ENCODE measurements at places on chromosomes 11 and 22. TPM values are rescaled to one million over a fixed set of nuclear protein-coding genes. Genes with fewer than 3 reads are reported as not detected.

The XKR3 gene
- polyA plus RNA-seq: not detected

The OR5AR1 gene
- polyA plus RNA-seq: not detected

The POU2AF2 gene
- not detected for polyA plus RNA-seq

The APOBEC3A gene
- not detected for polyA plus RNA-seq

The CPT1A gene
- polyA plus RNA-seq: 22.8 TPM

The FAM111A gene
- 2.9 TPM for polyA plus RNA-seq

The SYT7 gene
- polyA plus RNA-seq: 19.4 TPM

The LRRC32 gene
- polyA plus RNA-seq: 215 TPM

The ANO3 gene
- polyA plus RNA-seq: 0.07 TPM

The OR8D1 gene
- not detected for polyA plus RNA-seq

The E2F8 gene
- polyA plus RNA-seq: 0.73 TPM

The HTR3B gene
- polyA plus RNA-seq: not detected

The OR5B2 gene
- polyA plus RNA-seq: not detected

The MMP27 gene
- not detected for polyA plus RNA-seq

The NAALADL1 gene
- 8.1 TPM for polyA plus RNA-seq

DNA sequence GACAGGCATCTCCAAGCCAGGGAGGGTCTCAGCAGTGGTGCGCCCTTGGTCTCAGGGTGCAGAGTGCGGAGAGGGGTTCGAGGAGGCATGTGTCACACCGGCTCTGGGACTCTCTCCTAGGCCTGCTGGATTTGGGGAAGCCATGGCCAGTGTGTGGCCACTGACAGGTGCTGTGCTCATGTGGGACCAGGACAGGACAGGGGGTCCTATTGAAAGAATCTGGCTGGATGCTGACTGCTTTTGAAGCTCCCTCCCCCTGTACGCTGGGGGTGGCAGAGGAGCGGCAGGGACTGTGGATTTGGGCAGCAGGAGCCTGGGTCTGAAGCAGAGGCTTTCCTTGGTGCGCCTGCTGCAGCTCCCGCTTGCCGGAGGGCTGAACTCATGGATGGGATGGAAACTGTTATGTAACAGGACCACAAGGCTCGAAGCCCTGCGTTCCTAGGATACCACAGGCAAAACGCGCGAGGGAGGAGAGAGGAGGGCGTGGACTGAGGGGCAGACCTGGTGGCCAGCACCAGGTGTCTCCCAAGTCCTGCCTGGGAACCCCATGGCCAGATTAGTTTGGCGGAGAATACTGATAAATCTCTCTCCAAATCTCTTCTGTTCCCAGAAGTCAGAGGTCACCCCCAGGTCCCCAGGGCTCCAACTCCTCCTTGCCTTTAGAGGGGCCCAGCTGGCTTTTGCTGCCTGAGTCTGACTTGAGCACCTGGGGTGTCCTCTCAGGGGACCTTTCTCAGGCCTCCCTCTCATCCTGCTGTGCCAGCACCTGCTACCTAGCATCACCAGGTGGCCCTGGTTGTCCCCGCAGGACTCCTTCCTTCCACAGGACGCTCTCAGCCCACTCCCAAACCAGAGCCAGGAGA is 13.8 kb upstream of the TEF start:
- no peak for DNase-seq

GRCh38 chr22:41822317-41823057 is 10.4 kb upstream of the SREBF2 start:
- DNase-seq: no peak

GRCh38 chr22:43365715-43366440 is 22.7 kb upstream of the SCUBE1 start:
- DNase-seq: no peak

GRCh38 chr11:128882451-128882850 is 8.7 kb upstream of the KCNJ5 start:
- no peak for DNase-seq

DNA sequence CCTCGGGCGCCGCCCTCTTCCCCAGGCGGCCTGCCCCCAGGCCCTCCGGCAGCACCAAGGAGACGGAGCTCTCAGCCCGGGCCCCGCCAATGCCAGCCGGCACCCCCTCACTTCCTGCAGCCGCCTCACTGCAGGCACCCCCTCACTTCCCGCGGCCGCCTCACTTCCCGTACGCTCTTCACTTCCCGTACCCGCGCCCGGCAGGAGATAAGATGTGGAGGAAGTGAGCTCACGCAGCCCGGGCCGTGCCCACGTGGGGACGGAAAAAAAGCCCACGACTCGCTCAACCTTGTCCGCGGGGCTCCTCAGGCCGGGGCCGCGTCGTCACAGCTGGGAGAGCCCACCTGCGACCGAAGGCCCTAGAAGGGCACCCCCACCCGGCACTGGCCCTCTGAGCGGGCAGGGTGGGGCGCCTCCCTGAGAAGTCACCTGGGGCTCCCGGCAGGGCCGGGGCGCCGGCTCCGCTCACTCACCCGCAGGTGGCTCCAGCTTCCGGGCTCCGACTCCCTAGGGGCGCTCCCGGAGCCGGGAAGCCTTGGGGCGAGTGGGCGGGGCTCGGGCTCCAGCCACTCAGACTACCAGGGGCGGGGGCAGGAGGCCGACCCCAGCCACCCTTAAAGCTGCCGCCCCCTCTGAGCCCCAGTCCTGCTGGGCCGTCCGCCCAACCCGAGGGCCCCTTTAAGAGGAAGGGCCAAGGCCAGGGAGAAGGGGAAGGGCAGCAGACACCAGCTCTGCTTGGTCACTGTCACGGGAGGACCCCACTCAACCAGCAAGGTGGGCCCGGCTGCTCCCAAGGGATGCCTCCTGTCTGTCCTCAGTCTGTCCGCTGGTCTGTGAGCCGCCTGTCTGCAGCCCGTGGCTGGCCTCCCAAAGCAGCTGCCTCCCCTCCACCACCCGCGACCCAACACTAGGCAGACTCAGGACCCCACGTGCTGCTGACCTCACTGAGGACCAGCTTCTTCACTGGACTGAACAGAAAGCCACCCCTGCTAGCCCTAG is 31.4 kb downstream of the PISD start:
- peak; percentile 83 for DNase-seq

DNA sequence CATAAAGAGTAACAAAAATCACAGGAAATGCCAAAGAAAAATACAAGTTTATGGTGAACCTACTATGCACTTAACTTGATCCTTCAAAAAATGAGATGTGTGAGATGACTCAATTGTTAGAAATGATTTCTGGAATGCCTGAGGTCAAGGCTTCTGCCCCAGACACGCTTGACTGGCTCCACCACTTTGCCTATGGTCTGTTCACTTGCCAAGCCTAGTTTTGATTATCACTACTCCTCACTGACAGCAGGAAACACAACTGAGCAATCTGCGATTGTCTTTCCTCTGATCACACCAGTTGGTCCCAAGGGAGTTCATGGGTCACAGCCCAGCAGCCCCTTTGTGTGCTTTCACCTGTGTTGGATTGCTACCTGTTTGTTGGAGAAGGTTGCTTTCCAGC is 20.6 kb upstream of the PRDM10 start:
- no peak for DNase-seq

DNA sequence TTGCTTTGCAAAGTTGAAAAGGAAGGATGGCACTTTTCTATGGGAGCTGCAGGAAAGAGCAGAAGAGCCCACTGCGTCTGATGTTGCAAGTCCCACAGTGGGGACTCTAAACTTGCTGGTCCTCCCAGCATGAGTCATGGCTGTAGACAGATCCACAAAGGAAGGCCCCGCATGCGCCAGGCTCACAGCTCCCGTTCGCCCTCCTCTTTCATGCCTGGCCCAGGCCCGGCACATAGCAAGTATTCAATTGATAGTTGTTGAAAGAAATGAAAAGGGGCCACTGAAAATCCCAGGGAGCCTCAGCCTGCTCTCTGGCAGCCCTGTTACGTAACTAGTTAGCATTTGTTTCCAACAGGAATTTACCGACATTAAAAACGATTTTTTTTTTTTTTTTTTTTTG is 18.9 kb downstream of the AP1B1 start:
- peak; percentile 60 for DNase-seq

DNA sequence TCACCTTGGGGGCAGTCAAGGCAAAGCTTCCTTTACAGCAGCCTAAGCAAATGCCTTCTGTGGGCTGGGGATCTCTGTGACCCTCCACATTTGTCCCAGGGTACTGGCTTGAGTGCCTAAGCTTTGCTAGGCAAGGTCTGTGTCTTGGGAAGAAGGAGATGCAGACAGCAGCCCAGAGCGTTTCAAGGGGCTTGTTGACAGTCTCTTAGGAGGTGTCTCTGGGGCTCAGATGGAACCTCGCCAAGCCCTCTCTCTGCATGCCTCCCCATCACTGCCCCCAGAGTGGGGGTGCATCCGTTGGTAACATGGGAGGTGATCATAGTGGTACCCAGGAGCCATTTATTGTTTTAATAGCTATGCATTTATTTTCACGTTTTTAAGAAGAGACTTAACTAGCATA is 29.1 kb upstream of the TMPRSS4 start:
- DNase-seq: no peak

DNA sequence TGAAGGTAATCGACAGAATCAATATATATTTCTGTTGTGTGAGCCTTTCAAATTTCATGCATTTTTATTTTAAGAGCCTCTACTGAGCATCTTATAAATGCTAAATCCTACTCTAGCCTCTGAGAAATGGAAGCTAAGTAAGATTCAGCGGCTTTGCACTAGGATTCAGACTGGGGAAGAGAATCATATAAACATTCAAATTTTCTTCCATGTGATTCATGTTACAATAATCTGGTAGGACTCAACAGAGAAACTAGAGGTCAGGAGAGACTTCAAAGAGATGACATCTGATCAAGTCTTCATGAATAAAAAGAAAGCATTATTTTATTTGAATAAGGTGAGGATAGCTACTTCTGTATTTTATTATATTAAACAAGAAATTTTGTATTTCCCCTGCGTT is 538.9 kb downstream of the DLG2 start:
- no peak for DNase-seq

DNA sequence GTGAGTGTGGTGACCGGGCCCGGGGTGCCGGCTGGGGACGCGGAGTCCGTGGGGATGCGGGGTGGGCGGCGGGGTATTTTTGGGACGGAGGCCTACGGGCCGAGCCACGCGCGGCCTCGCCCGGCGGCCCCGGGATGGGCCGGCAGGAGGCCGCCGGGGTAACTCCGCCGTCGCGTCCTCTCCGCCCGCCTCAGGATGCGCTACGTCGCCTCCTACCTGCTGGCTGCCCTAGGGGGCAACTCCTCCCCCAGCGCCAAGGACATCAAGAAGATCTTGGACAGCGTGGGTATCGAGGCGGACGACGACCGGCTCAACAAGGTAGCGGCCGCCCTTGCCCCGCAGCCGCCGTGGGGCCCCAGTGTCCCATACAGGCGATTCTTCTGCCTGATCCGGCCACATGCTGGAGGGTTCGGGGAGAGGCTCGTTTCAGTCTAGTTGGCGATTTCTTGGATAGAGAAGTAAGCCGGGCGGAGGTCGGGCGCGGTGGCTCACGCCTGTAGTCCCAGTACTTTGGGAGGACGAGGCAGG is 337 bp downstream of the RPLP2 start:
- no peak for DNase-seq

GRCh38 chr22:22929381-22930221 is 42.0 kb downstream of the IGLL5 start:
- DNase-seq: no peak

GRCh38 chr11:11916981-11917399 is 75.2 kb downstream of the USP47 start:
- DNase-seq: no peak

- no peak for DNase-seq
These were observed 85.2 kb downstream of the TSPAN18 start for GRCh38 chr11:44811841-44812448.

GRCh38 chr11:106670069-106670468 is 348.2 kb downstream of the GUCY1A2 start:
- no peak for DNase-seq

- DNase-seq: no peak
These were observed 87.8 kb upstream of the VPREB1 start for GRCh38 chr22:22156716-22157347.

DNA sequence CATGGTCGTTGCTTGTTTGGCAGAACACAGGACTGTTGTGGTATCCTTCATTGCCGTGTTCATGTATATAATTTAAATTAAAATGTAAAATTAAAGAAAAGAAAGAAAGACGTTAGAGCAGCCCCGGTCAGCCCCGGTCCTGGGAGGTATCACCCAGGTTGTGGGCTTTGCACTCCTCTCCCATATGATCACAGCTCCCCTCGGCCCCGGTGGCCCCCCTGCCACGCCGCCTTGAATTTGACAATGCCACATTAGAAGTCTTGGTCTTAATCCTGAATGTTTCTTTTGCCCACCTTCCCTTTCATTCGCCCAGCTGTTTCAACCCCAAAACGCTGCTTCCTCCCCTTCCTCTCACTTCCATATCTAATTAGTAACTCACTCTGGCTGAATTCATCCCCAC is 11.4 kb downstream of the APOBEC3A start:
- no peak for DNase-seq

GRCh38 chr11:729492-730074 is 17.7 kb upstream of the TALDO1 start:
- no peak for DNase-seq

GRCh38 chr11:1471736-1472135 is 14.8 kb downstream of the MOB2 start:
- DNase-seq: no peak

DNA sequence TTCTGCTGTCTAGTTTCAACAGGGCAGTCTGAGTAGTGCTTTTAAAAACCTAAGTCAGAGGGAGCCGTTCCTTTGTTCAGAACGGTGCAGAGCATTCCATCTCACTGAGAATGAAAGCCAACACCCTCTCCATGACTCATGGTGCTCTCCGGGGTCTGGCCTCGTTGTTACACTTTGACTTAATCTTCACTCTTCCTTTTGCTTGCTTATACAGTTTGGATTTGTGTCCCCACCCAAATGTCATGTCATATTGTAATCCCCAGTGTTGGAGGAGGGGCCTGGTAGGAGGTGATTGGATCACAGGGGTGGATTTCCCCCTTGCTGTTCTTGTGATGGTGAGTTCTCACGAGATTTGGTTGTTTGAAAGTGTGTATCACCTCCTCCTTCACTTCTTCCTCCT is 292.2 kb downstream of the ST3GAL4 start:
- no peak for DNase-seq

- DNase-seq: no peak
These were observed 363.1 kb downstream of the MN1 start for GRCh38 chr22:27438271-27438980.

- DNase-seq: no peak
These were observed 52.9 kb upstream of the SPATA19 start for GRCh38 chr11:133898031-133898769.
